ENCODE measurements at places on chromosomes 16 and 17.

GRCh38 chr17:49121696-49122292 is 10.8 kb upstream of the B4GALNT2 start:
- no peak for DNase-seq

GRCh38 chr17:7946441-7946840 is 14.4 kb downstream of the CNTROB start:
- DNase-seq = no peak

- DNase-seq = no peak
These were observed 606.8 kb upstream of the CDH11 start for GRCh38 chr16:65728652-65729051.

GRCh38 chr16:19113577-19114358 is at the start of gene ITPRIPL2:
Gene ITPRIPL2, plus strand, starts transcription at chr16:19113964. Its CDS starts 498 bp downstream, at chr16:19114462.
- DNase-seq = no peak

- no peak for DNase-seq
These were observed 275.5 kb upstream of the IRX5 start for GRCh38 chr16:54655121-54655590.

GRCh38 chr16:81522108-81522701 is 77.6 kb downstream of the CMIP start:
- no peak for DNase-seq

- no peak for DNase-seq
These were observed 38.5 kb downstream of the PIEZO1 start for GRCh38 chr16:88746506-88746905.

- DNase-seq = no peak
These were observed at the start of gene MYO1D for GRCh38 chr17:32876417-32877163. Gene MYO1D, minus strand, starts transcription at chr17:32877124. Its CDS starts 252 bp downstream, at chr17:32876872.

DNA sequence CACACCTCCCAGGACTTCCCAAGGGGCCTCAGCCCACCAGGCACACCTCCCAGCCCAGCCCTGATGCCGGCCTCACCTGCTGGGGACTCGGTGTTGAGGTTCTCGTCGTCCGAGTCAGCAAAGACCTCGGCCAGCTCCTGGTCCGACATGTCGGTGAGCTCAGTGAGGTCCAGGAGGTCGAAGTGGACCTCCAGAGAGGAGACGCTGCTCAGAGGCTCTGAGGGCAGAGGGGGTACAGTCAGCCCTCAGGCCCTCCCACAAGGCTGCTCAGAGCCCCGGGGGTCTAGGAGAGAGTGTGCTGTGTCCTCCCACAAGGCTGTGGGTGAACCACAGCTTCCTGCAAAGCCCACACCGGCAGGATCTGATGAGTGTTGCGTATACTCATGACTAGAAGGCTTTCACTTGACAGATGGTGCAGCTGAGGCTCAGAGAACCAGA is 10.5 kb downstream of the DBNDD1 start:
- DNase-seq = peak; percentile 54

DNA sequence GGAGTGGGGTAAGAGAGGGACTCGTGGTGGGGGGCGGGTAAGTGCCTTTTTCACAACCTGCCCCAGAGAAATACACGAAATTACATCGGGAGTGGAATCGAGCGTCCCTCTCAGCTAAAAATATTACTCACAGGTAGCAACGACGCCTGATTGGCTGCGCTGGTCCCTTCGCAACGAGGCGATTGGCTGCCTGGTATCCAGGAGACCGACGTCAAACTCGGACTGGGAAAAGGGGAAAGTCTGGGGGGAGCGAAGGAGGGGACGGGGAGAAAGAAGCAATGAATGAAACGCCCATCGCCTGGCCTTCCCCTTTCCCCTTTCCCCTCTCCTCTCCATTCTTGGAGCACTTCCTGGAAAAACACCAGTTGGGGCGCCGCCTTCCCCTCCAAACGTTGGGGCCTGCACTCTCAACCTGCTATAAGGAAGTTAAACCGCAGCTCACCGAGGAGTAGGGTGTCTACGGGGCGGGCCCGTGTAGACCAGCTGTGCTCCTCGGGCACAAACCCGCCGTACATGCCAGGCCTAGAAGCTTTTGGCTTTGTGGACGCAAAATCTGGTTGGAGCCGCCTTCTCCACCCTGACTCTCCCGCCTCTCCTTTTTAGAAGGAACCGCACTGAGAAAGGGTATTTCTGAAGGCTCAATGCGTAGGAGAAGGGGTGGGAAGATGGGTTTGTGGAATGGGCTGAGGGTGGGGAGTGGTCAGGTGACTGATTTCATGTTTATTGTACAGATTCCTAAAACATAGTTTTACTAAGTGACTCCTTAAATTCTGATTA is 1.4 kb upstream of the TOB1 start:
- peak; percentile 70 for DNase-seq

DNA sequence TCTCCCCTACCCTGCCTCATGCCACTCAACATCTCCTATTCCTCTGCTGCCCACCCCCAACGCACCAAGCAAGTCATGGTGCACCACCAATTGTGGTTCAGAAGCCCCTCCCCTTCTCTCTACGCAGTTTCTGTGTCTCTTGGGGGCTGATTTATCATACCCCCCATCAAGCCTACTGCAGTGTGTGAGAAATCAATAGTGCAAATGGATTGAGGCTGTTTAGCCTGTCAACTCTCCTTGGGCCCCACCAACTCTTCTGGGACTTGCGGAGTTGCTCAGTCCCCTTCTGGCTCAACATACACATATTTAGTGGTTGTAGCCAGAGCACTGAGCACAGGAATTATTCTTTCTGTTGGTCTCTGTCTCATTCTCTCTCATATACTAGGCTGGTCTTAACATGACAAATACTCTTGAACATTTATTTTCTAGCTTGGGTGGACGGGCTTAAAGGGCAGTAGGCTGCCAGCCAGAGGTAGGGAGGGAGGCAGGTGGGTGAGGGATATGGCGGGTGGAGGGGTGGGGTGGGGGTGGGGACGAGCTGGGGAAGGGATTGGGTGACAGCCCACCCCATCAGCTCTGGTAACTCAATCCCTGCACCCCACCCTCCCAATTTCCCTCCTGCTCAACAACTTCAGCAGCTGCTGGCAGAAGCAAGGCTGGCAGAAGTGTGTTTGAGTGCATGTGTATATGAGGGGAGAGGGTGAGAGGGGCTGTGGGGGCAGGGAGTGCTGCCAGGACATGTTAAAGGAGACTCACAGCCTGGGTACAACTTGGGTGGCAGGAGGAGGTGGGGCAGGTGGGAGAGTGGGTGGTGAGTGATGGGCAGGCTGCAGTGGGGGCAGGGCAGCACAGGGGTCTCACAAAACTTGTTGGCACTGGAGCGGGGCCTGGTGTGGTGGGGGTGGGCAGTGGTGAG is 4.9 kb downstream of the RARA start:
- DNase-seq = no peak

DNA sequence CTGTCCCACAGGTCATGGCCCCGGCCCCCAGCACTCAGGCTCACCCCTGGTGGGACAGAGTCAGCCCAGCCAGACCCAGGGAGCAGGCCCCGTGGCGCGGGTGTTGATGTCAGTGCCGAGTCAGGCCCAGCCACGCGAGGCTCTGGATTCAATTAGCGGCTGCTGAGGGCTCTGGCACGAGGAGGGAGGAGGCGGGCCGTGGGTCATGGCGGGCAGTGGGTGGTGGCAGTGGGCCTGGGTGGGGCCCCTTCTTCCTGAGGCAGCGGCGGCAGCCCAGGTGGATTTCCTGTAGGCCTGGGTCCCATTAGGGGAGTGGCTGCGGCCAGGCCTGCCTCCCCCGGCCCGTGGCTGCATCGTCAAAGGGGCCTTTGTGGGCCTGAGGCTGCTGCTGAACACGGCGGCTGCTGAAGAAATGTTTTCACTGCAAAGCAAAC is 12.9 kb downstream of the VASN start:
- no peak for DNase-seq

GRCh38 chr16:21300309-21301167 is 22.4 kb upstream of the CRYM start:
- peak; percentile 96 for DNase-seq

DNA sequence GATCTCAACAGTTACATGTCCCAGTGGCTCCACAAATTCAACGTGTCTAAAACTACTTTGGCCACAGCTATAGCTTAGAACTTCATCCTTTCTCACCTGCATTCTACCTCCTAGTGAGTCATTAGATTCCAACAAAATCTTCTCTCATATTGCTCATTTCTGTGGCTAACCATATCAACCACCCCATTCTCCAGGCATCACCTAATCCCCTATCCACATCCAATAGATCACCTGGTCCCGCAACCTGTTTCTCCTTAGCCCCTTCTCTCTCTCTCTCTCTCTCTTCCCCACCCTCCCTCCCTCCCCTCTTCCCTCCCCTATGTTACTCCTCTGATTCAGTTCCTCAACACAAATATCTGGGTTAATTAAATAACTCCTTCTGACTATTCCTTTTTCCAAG is 64.6 kb downstream of the ANKFN1 start:
- DNase-seq = no peak

DNA sequence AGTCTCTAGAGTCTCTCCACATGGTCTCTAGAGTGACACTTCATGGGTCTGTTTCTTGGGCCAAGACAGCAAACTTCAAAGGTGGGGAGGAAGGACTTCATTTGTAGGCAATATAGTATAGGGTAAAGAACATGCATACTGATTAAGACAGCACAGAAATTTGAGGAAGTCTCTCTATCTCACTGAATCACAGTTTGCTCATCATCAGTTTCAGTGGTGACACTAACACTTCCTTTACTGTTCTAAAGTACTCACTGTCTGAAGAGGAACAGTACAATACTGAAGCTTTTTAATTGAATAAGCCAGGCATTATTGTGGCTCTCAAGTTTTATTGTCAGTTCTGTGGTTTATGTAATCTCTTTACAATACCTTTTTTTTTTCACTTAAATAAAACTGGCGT is 656.4 kb upstream of the CDH8 start:
- DNase-seq = no peak

DNA sequence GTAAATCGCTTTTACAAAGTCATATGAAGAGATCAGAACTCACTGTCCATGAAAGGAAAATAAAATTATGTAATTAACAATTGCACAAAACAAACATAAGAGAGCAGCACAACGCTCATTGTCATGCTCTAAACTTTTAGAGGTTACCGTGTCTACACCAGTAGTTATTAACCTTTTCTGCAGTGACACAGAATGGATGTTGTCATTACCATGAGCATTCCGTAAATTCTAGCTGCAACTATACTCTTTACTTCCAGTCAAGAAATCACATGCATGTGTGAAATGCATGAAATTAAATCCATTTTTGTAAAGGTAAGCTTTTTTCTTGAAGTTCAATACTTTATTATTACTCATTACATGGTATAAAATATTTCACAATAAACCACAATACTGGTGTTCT is 38.2 kb downstream of the USP32 start:
- no peak for DNase-seq

- DNase-seq = no peak
These were observed 37.7 kb downstream of the TNFRSF13B start for GRCh38 chr17:16934133-16934795.

GRCh38 chr16:47949714-47950113 is 206.1 kb downstream of the ABCC12 start:
- no peak for DNase-seq

GRCh38 chr17:42279776-42280630 is 3.8 kb upstream of the STAT5B start:
- DNase-seq = no peak

- DNase-seq = peak; percentile 77
These were observed 20.6 kb downstream of the CYB561 start for GRCh38 chr17:63425483-63425882.

GRCh38 chr17:29927546-29927945 is 2.5 kb downstream of the SSH2 start:
- no peak for DNase-seq

DNA sequence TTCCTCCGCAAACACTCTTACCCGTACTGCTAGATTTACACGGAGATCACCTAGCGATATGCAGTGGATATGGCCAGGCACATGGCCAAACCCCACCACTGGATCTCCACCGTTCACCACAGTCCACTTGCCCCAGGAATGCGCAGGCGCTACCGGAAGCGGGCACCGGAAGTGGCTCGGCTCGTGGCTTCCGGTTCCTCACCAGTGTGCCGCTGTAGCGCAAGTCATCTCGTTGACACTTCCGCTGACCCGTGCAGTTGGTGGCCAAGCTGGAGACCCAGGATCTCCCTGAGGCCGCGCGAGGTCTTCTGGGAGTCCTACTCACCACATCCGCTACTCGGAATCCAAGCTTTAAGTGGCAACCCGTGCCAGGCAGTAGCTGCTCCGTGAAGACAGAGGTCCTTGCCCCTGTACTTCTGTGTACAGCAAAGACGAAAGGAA is 11.5 kb downstream of the ZNF597 start:
- peak; percentile 98 for DNase-seq

- DNase-seq = no peak
These were observed 7.5 kb downstream of the ASPSCR1 start for GRCh38 chr17:81984773-81985410.

DNA sequence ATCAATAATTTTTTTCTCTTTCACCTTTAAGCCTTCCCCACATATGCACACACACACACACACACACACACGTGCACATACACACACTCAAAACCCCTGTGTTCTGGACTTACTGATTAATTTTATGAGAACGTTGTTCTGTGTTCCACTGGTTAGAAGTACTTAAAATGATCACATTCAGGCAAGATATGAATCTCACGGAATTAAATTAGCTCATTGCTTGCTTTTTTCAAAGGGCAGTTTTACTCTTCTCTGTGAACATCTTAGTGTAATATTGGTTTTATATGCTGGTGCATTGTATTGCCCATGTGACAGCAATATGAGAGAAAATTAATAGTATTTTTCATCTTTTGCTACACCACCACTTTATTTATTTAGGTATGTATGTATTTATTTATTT is 377.3 kb upstream of the RBFOX1 start:
- no peak for DNase-seq

DNA sequence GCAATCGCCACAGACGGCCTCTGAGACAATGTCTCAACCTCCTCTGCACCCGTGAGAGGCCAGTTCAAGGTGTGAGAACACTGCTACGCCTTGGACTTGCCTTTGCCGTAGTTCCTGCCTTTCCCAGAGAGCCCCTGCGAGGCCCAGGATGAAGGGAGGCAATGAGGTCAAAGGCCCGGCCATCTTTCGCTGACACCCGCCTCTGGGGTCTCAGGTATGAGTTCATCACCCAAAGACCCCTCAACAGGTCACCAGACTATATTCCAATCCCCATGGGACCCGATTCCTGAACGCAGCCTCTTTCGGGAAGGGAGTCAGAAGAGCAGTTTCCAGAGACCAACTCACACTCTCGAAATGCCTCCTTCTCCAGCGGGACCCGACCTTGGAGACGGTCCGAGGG is 573.5 kb downstream of the KCNJ18 start:
- no peak for DNase-seq

GRCh38 chr17:41937970-41938954 is 7.8 kb downstream of the ODAD4 start:
- peak; percentile 74 for DNase-seq

- no peak for DNase-seq
These were observed 111.7 kb upstream of the CHMP6 start for GRCh38 chr17:80879723-80880647.

DNA sequence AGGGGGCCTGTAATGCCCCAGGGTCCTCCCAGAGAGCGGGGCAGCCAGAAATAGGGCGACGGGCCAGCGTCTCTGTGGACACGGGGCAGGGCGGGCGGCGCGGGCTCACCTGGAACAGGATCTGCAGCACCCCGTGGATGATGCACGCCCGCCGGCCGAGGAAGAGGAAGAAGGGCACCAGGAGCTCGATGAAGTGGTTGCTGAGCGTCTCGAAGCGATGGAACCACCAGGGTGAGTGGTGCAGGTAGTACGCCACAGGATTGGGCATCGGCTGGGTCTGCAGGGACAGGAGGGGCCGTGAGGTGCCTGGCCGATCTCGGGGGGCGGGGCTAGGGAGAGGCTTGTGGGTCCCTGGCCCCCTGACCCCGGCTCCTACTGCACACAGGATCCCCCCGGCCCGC is 78.9 kb upstream of the GNG13 start:
- DNase-seq = no peak
